Stimulated activated naive CD4-positive, alpha-beta T cell treated with Interleukin-2 at 50 U/mL for 16 hours (primary cell): ENCODE measurements at places on chromosomes 16 and 17.

DNA sequence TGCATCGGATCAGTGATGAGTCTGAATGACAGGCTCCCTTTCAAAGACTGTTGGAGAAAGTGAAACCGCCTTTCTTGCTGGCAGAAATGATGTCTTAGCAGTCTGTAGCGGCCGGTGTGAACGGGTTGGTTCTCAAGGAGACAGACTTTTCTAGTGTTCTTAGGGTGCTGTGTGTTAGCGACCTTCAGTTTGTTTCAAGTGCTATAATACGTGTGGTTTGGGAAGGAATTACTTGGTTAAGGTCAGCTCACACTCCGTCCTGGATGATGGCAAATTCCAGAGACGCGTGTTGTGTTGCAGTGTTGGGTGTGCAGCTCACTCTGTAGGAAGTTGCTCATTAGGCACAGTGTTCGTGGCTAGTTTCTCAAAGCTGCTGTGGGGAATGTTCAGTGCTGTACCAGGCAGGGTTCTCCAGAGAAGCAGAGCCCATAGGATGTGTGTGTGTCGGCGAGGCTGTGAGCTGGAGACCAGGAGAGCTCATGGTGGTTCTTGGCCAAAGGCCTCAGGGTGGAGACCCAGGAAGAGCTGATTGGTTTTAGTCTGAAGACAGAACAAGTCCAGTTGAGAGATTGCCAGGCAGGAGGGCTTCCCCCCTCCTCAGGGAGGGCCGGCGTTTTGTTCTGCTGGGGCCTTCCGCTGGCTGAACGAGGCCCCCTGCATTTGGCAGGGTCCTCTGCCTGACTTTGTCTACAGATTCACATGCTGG is 37.6 kb downstream of the ZNF750 start:
- DNase-seq, result no peak

- DNase-seq, result no peak
These were observed 1.7 kb upstream of the DBNDD1 start for GRCh38 chr16:90020838-90021382.

DNA sequence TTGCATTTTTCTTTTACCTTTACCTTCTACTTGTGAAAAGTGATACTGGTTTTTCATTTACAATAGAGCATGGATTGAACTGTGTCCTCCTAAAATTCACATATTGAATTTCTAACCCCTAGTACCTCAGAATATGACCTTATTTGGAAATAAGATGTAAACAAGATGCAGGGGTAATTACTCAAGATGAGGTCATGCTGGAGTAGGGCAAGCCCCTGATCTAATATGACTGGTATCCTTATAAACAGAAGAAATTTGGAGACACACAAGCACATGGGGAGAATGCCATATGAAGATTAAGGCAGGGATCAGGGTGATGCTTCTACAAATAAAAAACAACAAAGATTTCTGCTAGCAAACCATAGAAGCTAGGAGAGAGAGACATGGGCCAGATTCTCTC is 12.2 kb downstream of the MYH13 start:
- DNase-seq, result no peak

- DNase-seq, result no peak
These were observed 758 bp upstream of the UBALD2 start for GRCh38 chr17:76264425-76264754.

DNA sequence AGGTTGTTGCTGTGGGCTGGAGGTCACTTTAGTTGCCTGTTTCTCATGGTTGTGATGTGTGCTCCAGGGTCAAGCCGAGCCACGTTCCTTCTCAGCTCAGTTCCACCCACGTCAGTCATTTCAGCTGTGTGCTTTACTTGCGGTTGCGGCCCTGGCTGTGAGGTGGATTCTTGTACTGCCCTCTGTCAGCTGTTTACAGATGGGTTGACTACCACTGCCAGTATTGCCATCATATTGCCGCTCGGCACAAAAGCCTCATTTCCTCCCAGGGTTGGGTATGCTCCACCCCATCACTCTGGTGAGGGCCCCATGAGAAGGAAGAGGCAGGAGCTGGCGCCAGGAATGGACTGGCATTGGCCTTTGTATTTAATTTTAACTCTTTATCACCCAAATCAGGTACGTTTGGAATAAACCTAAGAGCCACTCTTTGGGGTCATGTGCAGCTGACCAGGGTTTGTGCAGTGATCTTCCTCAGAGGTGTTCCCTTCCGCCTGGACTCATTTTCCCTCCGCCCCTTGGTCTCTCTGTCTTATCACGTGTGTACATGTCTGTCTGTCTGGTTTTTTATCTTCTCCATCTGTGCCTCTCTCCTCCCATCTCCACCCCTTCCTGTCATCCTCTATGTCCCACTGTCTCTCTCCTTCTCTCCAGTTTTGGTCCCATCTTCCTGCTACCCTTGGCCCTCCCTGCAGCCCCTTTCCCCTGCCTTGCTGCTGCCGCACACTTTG is 25.0 kb downstream of the METTL22 start:
- DNase-seq, result no peak

- DNase-seq, result no peak
These were observed 15.0 kb upstream of the TAC4 start for GRCh38 chr17:49862781-49863331.

- DNase-seq, result peak; percentile 55
These were observed 10.1 kb downstream of the P3H4 start for GRCh38 chr17:41801374-41802271.

GRCh38 chr16:66254751-66255150 is 111.7 kb upstream of the CDH5 start:
- no peak for DNase-seq

- no peak for DNase-seq
These were observed 41.9 kb upstream of the CHMP6 start for GRCh38 chr17:80949451-80950421.
